ENCODE measurements at places on chromosomes 5 and 9.

GRCh38 chr5:142743592-142744441 lies 26.4 kb upstream of the ARHGAP26 start:
- no peak for DNase-seq

GRCh38 chr9:95462249-95463147 lies 54.3 kb downstream of the PTCH1 start:
- DNase-seq, result no peak

- DNase-seq, result no peak
Measured at GRCh38 chr9:95515272-95516113, 1.3 kb downstream of the PTCH1 start.

- DNase-seq, result no peak
Measured at GRCh38 chr5:119218830-119219782, 136.7 kb upstream of the TNFAIP8 start.

DNA sequence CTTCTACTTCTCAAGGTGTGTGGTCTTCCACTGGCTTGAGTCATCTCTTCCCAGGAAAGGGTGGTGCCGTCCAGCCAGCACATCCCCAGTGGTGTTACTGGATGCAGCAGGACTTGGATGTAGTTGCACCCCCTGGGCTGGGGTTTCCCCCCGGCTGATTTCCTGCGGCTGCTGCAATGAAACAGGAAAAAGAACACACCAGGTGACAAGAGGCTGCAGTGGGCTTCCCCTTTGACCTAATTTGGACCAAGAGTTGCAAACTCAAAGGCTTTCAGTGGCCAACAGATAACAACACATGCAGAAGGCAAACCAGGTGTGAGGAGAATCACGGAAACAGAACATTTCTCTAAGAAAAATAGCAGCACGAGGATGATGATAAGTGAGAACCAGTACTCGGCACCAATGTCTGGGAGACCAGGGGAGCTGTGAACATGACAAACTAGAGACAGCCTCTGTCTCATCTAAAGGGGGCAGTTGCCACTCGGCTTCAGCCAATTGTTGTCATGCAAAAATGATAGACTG lies 83.7 kb downstream of the PDE6A start:
- no peak for DNase-seq

DNA sequence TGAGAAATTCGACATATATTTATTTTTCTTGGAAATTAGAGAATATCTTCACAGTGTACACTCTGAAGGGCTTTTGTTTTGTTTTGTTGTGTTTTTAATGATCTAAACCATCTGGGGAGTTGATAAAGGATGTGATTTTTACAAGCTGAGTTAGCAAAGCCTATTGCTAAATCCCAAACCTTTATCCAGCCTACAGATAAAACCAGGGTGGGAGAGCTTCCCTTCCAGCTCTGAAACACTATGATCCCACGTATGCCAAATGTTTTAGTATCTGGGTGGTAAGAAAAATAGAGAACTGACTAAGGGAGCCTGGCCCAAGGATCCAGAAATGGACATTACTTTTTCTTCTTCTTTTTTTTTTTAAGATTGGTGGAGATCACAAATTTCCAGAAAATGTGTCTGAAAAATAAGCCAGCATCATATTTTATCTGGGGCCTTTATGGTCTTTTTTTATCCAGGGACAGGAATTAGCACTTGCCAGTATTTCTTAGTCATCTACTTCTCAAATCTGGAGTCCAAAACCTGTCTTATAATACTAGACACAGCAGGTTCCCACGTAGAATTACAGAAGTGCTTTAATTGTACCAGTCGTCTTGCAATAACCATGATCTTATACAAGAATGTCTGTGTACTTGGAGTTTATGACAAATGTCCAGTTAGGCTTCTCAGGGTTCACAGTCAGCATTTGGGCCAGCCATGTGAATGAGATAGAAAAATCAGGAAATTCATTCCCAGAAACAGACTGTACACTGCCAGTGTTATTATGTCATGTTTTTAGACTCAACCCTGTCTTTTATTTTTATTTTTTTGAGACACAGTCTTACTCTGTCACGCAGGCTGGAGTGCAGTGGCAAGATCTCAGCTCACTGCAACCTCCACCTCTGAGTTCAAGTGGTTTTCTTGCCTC lies 290.8 kb upstream of the MPDZ start:
- no peak for DNase-seq

DNA sequence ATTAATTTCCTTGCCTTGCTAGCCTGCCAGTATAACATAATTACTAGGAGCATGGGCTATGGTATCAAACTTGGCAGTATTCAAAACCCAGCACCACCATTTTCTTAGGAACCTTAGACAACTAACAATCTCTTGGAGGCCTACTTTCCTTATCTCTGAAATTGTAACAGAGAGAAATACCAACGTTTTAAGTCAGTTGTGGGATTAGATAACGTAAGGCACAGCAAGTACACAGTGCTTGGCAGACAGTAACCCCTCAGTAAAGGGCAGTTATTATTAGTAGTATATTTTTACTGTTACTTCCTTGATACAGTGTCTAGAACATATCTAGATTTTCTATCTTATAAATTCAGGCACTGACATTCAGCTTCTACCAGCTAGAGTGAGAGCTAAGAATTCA lies 309.6 kb downstream of the ACTL7B start:
- no peak for DNase-seq

- DNase-seq, result no peak
Measured at GRCh38 chr5:111439473-111440075, 72.8 kb downstream of the STARD4 start.

GRCh38 chr5:61362796-61363368 lies 30.8 kb downstream of the ZSWIM6 start:
- no peak for DNase-seq

- no peak for DNase-seq
Measured at GRCh38 chr9:83359039-83359438, 179.2 kb downstream of the FRMD3 start.

DNA sequence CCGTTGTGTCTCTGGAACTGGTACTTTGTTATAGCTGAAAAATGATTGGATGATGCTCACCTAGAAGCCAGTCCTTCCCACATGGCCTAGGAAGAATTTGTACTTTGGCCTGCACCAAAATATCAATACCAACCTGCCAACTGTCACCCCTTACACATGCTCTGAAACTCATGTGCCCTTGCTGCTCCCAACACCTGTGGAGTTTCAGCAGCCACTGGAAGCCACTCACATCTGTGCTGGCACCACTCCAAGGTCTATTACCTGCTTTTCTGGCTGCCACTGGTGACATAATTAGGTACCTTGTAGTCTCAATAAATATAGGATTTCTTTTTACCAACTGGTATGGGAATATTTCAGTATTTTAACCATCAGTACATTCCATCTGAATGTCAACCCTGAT lies 363.6 kb downstream of the SH3GL2 start:
- DNase-seq, result no peak

DNA sequence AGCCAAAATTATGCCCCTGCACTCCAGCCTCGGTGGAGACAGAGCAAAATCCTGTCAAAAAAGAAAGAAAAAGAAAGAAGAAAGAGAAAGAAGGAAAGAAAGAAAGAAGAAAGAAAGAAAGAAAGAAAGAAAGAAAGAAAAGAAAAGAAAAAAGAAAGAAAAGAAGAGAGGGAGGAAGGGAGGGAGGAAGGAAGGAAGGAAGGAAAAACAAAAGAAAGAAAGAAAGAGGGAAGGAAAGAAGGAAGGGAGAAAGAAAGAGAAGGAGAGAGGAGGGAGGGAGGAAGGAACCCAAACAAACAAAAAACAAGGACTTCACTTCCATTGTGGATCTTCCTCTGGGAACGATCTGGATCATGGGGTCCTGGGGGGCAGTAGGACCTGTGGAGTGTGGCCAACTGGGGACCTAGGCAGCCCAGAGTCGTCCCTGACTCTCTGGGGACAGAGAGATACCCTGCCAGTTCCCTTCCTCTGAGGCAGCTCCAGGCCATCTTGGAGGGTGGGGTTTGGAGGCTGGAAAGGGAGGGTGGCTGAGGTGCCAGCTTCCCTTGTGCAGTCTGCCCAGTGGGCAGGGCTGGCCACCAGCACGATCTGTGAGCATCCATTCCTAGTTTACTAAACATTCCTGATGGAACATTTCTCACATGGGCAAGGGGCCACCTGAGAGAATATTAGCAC lies 216.8 kb downstream of the PAX5 start:
- no peak for DNase-seq

GRCh38 chr9:89724659-89725058 lies 119.8 kb downstream of the GADD45G start:
- DNase-seq, result no peak

GRCh38 chr9:97853844-97854695 lies 1.0 kb downstream of the FOXE1 start:
- no peak for DNase-seq

Measured in NCI-H187 treated with DMSO at 0.1 percent for 48 hours (cell line).